ENCODE measurements at places on chromosomes 4 and X.

DNA sequence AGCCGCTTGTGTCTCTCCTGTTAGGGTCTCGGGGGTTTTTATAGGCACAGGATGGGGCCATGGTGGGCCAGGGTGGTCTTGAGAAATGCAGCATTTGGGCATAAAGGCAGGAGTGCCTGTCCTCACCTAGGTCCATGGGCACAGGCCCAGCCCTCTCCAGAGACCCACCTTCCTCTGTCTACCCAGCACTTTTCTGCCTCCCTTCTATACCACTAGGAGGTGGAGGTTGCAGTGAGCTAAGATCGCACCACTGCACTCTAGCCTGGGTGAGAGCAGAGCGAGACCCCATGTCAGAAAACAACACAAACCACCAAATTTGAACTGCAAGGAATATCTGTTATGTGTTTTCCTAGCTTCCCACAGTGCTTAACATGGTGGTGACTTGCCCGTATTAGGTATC, 38.0 kb downstream of the MOB1B start:
- DNase-seq = no peak

GRCh38 chrX:100976211-100976610, 6.7 kb downstream of the ARL13A start:
- no peak for DNase-seq

GRCh38 chrX:76183289-76184049, 10.6 kb downstream of the PBDC1 start:
- DNase-seq = peak; percentile 46

DNA sequence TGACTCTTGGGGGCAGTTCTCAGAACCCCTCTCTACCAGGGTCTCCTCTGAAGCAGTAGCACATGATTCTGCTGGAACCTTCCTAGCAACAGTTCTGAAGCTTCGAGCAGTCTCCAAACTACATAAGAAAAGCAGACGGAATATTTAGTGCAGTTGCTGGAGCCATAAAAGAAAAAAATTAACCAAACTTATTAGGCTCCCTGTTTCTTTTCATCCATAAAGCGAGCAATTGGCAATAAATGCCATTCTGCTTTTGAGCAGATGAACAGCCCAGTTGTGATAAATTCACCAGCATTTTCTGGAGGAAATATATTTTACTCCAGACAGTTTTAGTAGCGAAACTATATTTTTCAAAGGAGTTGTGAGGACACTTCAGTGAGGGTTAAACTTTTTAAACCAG, 250.1 kb upstream of the BOD1L1 start:
- DNase-seq = no peak

GRCh38 chrX:2334237-2334636, 166.5 kb downstream of the DHRSX start:
- no peak for DNase-seq
